CD4-positive, alpha-beta T cell treated with Interleukin-17A for 4 hours (primary cell): ENCODE measurements at places on chromosomes 7 and 10.
A peak's percentile ranks its signal among the peaks of the same experiment; 100 is the strongest.

DNA sequence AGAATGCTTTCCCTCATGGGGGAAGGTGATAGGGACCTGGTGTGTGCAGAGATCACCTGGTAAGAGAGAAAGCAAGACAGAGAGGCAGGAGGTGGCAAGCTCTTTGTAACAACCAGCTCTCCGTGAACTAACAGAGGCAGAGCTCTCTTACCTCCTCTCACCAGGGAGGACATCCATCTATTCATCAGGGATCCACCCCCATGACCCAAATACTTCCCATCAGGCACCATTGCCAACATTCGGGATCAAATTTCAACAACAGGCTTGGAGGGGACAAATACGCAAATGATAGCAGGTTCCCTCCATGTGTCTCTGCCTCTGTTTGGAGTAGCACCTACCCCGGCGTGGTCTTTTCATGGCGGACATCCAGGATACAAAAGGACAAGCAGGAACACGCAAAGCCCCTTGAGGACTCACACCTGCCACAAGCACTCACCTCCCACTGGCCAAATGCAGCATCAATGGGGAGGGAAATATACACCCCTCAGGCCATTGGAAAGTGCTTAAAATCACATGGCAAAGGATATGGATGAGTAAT, 431.2 kb upstream of the AUTS2 start:
- DNase-seq: no peak

DNA sequence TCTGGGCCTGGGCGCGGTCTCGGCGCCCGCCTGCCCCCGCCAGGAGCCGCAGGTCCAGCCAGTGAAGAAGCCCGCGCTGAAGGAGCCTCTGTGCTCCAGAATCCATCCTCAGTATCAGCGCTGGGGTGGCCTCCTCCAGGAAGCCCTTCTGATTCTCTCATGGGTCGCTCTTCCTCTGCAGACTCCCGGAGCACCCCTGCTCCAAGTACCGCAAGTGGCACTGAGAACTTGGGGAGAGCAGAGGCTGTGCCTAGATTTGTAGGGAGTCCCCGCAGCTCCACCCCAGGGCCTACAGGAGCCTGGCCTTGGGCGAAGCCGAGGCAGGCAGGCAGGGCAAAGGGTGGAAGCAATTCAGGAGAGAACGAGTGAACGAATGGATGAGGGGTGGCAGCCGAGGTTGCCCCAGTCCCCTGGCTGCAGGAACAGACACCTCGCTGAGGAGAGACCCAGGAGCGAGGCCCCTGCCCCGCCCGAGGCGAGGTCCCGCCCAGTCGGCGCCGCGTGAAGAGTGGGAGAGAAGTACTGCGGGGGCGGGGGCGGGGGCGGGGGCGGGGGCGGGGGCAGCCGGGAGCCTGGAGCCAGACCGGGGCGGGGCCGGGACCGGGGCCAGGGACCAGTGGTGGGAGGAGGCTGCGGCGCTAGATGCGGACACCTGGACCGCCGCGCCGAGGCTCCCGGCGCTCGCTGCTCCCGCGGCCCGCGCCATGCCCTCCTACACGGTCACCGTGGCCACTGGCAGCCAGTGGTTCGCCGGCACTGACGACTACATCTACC, at the start of gene ALOX5:
TSS of gene ALOX5 (plus strand) at position 641 of the 774 bp plus-strand sequence. CDS start at position 705, 64 bp downstream.
- peak; percentile 63 for DNase-seq

GRCh38 chr7:78412216-78412858, 613.8 kb downstream of the PHTF2 start:
- no peak for DNase-seq

DNA sequence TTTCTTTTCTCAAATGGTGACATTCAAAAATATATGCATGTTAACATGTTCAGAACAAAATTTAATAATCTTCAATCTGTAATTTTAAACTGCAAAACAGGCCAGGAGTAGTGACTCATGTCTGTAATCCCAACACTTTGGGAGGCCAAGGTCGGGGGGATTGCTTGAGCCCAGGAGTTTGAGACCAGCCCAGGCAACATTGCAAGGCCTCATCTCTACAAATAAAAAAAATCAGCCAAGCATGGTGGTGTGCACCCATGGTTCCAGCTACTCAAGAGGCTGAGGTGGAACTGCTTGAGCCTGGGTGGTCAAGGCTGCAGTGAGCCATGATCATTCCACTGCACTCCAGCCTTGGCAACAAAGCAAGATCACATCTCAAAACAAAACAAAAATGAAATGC, 394.3 kb downstream of the PARD3 start:
- no peak for DNase-seq
